Activated CD8-positive, alpha-beta T cell treated with anti-CD3 and anti-CD28 coated beads for 36 hours (primary cell): ENCODE measurements at places on chromosomes 16 and 17. TPM values are rescaled to one million over a fixed set of nuclear protein-coding genes. Genes with fewer than 3 reads are reported as not detected.

The SLC13A5 gene
- not detected for total RNA-seq

DNA sequence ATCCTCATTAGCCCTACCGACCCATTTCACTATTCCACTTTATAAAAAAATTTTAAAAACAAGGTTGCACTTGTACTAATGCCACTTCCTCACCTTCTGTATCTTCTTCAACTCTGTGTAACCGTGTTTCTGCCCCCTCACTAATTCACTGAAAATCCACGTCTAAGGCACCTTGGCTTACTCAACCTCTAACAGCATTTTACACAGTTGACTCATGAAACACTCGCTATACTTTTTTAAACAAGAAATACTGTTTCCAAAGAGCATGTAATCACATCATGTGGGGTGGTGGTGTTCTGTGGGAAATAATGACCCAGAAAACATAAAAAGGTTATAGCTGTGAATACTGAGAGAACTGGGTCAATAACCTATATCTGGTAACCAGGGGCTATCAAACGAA lies 79.9 kb downstream of the NCOR1 start:
- no peak for DNase-seq

The ABCA10 gene
- 0.45 TPM for total RNA-seq

DNA sequence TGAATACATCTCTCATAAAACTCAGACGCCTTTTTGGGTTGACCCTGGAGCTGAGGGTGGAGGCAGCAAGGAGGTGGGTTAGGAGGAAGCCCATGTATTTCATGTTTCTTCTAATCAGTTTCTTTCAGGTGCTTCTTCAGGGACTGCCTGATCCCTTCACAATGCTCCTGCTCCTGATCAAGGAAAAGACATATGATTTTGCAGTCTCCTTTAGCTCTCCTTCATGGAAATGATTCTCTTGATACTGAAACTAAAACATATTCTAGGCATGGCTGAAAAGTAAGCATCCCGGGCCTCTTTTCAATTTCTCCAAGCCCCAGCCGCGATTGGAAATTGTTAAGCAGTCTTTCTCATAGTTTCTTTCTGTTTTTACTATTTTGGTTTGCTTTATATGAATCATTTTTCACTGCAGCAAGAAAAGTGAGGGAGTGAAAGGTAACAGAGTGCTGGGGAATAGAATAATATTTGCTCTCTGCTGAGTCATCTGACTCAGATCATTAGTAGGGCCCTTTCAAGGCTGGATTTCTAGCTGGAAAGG lies 730.7 kb downstream of the CDH11 start:
- no peak for DNase-seq

DNA sequence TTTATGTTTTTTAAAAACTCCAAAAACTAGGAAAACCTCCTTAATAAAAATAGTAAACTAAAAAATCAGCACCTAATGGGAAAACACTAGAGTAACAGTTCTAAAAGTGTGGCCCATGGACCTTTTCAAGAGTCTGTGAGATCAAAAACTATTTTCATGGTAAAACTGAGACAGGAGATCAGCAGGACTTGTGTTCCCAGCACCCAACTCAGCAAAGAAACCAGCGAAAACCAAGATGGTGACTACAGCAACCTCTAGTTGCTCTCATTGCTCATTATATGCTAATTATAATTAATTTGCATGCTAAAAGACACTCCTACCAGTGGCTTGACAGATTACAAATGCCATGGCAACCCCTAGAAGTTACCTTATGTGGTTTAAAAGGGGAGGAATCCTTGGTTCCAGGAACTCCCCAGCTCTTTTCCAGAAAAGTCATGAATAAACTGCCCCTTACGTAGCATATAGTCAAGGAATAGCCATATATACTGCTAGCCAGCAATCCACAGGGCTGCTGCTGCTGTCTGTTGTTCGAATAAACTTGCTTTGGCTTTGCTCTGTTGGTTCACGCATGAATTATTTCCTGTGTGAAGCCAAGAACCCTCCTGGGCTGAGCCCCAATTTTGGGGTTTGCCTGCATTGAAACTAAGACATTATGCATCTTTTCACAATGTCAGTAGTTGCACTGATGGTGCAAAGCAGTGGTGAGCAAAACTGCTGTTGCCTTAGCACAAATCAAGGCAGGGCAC lies 12.4 kb downstream of the CMTR2 start:
- no peak for DNase-seq

DNA sequence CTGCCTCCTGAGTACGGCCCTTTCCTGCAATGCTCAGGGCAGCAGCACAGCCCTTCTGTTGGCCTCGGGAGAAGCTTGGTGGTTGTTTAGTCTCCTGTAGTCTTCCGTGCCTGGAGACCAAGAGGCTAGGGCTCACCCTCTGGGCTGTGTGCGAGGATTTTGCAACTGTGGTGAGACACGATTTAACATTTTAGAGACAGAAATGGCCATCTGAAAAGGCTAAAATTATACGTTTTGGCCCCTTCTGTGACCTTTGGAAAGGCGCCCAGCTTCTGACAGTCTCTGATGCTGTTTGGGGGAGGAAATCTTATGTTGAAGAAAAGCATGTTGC lies 33.1 kb downstream of the FOXL1 start:
- DNase-seq = no peak

The TMEM11 gene
- 26.2 TPM for total RNA-seq

DNA sequence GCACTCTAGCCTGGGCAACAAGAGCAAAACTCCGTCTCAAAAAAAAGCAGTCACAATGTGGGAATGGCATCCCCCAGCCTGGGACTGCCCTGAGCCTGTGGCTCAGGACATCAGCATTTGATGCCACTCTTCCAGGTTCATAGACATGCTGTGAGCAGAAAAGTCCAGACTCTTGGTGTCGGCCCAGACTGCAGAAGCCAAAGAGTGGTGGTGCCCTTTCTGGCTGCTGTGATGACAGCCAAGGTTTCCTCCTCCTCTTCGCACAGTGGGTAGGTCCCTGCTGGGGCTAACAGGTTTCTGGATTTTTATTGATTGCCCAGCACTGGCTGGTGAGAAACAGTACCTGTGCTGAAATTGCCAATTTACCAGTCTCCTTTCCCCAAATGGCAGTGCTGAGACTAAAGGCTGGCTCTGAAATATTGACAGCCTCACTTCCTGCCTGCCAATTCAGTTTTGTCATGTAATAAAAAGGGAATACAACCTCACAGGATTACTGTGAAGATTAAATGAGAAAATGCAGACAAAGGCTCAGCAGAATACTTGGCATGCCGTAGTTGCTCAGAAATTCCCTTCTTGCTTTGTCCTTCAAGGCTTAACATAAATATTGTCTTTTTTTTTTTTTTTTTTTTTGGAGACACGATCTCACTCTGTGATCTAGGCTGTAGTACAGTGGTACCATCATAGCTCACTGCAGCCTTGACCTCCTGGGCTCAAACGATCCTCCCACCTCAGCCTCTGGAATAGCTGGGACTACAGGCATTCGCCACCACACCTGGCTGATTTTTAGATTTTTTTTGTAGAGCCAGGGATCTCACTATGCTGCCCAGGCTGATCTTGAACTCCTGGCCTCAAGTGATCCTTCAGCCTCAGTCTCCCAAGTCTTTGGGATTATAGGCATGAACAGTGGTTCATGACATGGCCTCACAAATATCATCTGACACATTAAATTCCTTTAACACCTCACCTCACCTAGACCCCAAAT lies 15.5 kb upstream of the UBE2G1 start:
- no peak for DNase-seq

GRCh38 chr17:30422171-30422570 lies 43.4 kb downstream of the CPD start:
- DNase-seq = no peak

DNA sequence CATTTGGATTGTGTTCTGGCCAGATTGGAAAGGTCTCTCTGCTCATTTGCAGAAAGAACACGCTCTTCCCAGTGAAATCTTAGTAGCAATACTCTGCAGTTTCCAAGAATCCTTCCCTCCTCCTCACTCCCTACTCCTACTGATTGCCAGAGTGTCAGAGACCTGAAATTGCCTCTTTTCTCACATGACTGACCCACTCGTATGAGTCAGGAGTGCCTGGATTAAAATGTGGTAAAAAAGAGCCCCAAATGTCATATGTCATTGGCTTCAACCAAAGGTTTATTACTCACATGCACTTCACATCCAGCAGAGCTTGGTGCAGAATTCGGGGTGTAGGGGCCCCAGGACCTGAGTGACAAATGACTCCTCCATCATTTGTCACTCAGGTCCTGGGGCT lies 39.7 kb upstream of the IRX3 start:
- DNase-seq = no peak

DNA sequence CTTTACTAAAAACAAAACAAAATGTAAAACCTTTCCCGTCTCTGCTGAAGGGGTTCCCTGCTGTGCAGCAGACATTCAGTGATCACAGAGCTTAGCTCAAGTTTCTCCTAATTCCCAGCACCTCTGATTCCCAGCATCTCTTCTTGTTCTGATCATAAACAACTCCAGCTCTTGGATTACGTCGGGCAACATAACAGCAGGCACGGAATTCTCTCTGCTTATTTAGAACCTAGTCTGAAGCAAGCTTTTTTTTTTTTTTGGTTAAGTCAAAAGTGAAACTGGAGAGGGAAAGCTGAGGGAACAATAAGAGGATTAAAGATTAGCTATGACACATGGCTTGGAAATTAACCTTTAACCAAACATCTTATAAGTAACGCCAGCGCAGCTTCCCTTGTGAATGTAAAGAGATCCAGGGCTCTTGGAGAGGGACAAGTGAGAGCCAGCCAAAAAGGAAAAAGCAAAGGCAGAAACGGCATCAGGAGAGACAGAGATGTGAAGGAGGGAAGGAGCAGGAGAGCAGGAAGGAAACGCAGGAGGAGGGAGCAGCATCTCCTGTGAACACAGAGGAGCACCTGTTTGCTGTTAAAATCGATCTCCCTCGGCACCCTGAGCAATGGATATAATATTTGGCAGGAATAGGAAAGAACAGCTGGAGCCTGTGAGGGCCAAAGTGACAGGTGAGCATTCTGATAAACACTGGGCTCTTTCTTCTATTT lies at the start of gene BCO1:
BCO1 (plus strand) TSS at position 394 of the 716 bp plus-strand sequence; CDS start at position 614, 220 bp downstream.
- DNase-seq = no peak

- DNase-seq = no peak
Observed at GRCh38 chr16:76193906-76194615, 83.1 kb upstream of the CNTNAP4 start.

- no peak for DNase-seq
Observed at GRCh38 chr16:88197481-88198456, 185.0 kb upstream of the ZNF469 start.

The NUP85 gene
- total RNA-seq = 116 TPM

GRCh38 chr16:85698935-85699558 lies 10.3 kb upstream of the GINS2 start:
- DNase-seq = no peak

DNA sequence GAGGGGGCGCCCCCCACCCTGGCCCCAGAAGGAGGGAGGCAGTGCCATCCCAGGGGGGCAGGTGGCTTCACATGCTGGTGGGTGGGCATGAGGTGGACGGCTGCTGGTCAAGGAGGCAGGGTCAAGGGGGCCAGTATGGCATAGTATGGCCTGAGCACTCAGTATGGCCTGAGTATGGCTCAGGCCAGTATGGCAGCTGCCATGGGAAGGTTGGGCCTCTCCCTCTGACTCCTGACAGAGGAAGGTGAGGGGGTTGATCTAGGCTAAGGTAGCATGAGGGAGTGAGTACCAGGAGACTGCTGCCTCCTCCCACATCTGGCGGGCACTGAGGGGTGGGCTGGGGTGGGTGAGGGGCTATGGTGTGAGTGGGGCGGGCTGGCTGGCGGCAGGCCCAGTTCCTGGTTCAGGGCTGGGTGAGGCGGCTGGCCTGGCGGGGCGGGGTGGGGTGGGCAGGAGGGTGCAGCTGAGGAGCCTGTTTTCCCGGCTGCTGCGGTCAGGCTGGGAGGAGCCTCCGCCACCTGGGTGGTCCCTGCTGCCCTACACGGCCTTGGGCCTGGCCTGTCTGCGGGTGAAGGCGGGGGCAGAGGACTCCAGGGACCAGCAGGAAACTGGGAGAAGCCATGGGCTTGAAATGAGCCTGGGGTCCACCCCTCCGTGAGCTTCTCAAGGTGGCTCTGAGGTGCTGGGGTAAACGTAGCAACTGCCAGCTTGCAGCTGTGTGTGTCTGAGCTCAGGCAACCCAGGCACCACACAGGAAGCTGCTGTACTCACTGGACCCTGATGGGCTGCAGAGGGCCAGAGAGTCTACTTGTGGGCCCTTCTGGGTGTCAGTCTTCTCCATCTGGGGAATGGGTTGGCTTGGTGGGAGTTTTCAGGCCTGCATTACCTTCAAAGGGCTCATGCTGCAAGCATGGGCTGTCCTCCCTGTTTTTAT lies 57.0 kb downstream of the RAI1 start:
- DNase-seq = no peak

The RNF112 gene
- total RNA-seq = 0.34 TPM

GRCh38 chr16:11060364-11060763 lies 116.0 kb downstream of the CLEC16A start:
- no peak for DNase-seq

DNA sequence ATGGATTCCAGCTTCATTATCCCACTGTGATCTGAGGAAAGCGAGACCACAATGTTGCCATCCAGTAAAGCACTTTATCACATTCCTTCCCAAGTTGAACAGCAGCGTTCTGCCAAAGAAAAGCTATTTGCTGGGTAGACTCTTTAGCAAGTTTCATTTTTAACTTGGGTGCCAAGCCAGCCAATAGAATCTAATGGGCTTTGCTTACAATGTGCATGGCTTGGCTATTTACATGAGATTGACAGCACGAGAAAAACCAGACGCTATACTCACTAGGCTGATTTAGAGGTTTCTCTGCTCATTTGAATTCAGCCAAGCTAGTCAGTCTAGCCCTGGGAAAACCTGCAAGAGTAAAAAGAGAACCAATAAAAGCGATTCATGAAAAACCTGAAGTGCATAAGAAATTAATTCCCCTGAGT lies 108.9 kb downstream of the CDH13 start:
- DNase-seq = no peak

The PTGES3L gene
- total RNA-seq = 2.2 TPM

GRCh38 chr17:59851439-59852375 lies 41.0 kb downstream of the TUBD1 start:
- DNase-seq = no peak

GRCh38 chr17:62987136-62987535 lies 21.1 kb downstream of the TANC2 start:
- no peak for DNase-seq

The CDH5 gene
- not detected for total RNA-seq

DNA sequence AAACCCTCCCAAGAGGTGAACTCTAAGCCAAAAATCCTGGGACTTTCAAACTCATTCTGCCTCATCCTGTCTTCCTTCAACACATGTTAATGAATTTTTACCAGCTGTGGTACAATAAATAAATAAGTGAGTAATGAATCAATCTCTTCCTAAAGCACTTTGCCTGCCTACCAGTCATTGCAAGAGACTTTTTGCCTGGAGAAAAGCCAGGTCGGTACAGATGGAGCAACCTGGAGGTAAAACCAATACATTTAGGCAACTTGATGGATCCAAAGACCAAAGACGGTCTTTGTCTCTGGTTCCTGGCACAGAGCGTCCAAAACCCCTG lies 324.2 kb downstream of the PMP22 start:
- no peak for DNase-seq

GRCh38 chr17:81710514-81711308 lies 1.4 kb upstream of the SLC25A10 start:
- DNase-seq = peak; percentile 46

- peak; percentile 32 for DNase-seq
Observed at GRCh38 chr16:85461022-85461813, 151.9 kb upstream of the GSE1 start.

The ST6GALNAC1 gene
- not detected for total RNA-seq

GRCh38 chr16:86391486-86391885 lies 118.8 kb upstream of the FOXF1 start:
- DNase-seq = no peak

The PRR35 gene
- not detected for total RNA-seq
